Stimulated activated CD4-positive, alpha-beta T cell treated with anti-CD3 and anti-CD28 coated beads, Interleukin-1b, Interleukin-23, amount 100 ng/mL, for 1 hour (primary cell): ENCODE measurements at places on chromosomes 13 and 19.

- no peak for DNase-seq
These were observed 161.5 kb downstream of the KATNAL1 start for GRCh38 chr13:30145709-30146367.

GRCh38 chr19:8526345-8527091 lies 12.6 kb upstream of the ZNF414 start:
- DNase-seq: no peak

DNA sequence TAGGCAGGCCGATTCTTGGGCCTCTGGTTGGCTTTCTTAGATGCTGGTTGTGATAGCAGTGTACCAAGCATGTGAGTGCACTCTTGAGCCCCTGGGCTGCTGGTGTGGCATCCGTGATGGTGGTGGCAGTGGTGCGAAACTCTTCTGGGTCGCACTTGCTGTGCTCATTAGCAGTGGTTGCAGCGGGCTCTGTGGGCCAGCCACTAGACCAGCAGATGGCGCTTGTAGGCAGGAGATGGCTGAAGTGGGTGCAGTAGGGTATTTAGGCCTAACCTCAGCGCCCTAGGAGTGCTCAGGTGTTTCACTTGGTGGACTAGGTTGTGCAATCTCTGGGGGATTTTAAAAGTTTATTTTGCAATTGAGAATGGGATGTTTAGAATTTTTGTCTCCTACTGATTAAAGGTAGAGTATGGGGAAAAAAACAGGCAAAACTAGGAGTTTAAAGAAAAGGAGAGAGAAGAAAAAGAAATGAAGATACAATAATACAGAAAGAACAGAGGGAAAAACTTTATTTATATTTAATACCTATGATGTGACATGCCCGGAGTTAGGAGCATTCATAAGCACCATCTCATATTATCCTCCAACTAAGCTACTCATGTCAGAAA lies 4.3 kb upstream of the ZNF17 start:
- DNase-seq: peak; percentile 31

- DNase-seq: no peak
These were observed 4.8 kb downstream of the SYNGR4 start for GRCh38 chr19:48368936-48369335.

GRCh38 chr13:99496184-99497142 lies 4.8 kb upstream of the TM9SF2 start:
- peak; percentile 32 for DNase-seq

DNA sequence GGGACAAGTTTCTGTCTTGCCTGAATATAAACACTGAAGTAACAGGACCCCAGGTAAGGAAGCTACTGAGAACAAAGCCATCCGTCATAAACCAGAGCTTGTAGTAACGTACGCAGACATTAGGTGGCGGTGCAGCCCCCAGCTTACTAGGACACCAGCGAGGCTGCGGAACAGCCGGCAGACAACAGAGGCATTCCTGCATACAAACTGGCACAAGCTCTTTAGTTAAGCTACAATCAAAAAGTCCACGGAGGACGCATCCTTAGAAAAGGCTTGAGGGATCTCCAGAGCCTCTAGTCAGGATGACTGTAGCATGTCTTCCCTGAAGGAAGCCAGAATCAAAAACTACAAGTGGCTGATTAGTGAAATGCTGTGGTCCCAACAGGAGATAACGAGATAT lies 26.2 kb downstream of the ZNF160 start:
- no peak for DNase-seq

DNA sequence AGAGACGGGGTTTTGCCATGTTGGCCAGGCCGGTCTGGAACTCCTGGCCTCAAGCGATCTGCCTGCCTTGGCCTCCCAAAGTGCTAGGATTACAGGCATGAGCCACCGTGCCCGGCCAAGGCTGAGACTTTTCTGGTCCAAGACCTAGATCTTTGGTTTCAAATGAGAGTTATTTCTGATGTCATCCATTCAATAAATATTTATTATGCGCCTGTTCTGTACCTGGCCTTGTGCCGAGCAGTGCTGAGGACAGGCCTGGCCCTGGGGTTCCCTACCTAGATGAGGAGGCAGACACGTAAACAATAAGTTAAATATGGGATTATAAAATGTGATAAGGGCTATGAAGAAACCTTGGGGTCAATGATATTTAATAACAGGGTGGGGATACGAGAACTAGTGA lies 4.5 kb downstream of the RELB start:
- DNase-seq: no peak

DNA sequence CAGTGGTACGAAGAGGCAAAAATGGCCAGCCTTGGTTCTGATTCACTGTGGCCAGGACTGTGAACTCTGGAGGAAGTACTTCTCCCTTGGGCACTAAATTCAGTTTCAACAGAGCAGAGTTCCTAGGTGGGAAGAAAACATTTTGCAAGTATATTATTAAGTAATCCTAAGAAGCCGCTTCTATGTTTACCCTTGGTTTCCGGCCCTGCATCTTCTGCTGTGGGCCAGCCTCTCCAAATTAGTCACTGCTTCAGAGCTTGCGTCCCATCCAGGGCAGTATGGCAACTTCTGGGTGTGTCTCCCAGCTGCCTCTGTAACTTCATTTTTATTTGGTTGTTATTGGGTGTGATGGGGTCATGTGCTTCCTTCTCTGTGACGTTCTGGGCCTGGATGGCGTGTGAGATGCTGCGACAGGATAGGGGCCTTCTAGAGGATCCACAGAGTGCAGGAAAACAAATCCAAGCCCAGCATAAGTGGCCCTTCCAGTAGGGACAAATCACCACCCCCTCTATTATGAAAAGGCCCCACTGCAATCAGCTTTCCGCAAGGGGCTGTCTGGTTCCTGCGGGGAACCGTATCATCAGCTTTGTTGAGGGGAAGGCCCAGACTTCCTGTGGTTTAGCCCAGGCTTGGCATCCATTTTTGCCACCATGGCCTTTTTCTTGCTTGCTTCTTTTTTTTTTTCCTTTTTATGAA lies 55.1 kb upstream of the C1QTNF9 start:
- peak; percentile 27 for DNase-seq

GRCh38 chr19:37905946-37906868 lies at the start of gene WDR87:
TSS of gene WDR87 (minus strand) at chr19:37906594. CDS start at chr19:37898239, 8,355 bp downstream.
- DNase-seq: peak; percentile 15
